ENCODE measurements at places on chromosomes 4 and X.

- DNase-seq: no peak
Observed at GRCh38 chrX:45524296-45524695, 323.6 kb upstream of the DIPK2B start.

- no peak for DNase-seq
Observed at GRCh38 chrX:77070202-77070918, 376.8 kb upstream of the FGF16 start.

- DNase-seq: no peak
Observed at GRCh38 chrX:97538745-97539144, 655.0 kb downstream of the RPA4 start.

DNA sequence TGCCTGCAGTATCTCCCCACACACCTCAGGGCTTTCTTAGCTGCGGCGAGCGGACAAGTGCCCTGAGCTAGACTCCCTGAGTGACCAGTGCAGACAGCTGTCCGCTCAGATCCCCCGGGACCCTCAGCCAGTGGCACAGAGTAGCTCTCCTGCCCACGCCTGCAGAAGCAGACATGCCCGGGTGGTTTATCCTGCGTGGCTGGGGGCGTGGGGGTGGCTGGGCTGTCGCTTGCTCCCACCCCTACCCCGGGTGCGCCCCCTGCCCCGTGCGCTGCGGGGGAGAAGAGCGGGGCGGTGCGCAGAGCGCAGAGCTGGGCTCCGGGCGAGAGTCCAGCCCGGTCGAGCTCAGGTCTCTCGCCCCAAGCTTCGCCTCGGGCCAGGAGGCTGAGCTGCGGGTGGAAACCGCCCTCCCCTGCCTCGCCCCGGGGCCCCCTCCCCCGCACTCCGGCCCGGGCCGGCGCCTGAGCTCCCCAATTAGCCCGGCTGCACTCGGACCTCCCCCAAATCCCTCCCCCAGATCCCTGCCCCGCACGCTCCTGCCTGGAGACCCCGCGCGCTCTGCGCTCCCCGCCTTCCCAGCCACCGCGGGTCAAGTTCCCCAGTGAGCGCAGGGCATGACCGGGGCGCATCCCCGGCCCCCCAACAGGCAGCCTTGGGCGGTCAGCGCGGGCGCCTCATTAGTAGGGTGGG is 11.7 kb upstream of the SHOX start:
- DNase-seq: peak; percentile 35

- peak; percentile 83 for DNase-seq
Observed at GRCh38 chr4:56240554-56241174, 146.6 kb downstream of the AASDH start.

GRCh38 chrX:154749856-154750255 is 1.0 kb downstream of the GAB3 start:
- DNase-seq: no peak

DNA sequence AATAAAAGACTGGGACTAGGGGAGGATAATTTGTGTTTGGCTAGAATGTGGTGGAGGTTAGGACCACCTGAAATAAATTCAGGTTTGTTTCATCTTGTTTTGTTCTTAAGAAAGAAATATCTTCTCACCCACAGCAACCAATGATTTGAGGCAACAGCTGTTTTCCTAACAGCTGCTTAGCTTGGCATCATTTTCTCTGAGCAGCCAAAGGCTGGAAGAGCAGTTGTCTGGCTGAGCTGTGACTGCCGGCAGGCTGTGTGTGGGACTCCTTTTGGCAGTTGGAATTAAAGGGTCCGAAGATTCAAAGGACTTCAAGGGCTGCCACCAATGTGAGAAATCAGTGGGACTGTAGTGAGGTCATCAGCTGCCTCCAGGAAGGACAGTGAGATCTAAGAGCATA is 5.0 kb downstream of the TRIM75 start:
- DNase-seq: no peak

GRCh38 chrX:150436195-150436594 is 73.1 kb downstream of the MAMLD1 start:
- no peak for DNase-seq

DNA sequence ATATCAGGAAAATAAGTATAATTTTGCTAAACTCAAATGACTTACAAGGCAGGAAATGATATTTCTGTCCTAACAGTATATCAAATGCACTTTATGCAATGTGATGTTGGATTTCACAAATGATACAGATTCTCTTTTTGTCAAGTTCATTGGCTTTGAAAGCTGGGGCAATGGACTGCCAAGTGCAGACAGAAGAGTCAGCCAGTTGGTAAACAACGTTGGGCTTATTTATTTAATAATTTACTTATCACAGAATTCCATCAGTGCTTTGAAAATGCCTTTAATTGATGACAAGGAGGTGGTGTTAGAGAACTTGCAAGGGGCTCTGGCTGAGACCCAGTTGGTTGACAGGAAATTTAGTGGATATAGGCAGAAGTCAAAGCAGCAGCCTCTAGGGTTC is 79.9 kb upstream of the ADGRG2 start:
- DNase-seq: no peak

- DNase-seq: no peak
Observed at GRCh38 chr4:187235456-187236170, 512.0 kb upstream of the FAT1 start.

DNA sequence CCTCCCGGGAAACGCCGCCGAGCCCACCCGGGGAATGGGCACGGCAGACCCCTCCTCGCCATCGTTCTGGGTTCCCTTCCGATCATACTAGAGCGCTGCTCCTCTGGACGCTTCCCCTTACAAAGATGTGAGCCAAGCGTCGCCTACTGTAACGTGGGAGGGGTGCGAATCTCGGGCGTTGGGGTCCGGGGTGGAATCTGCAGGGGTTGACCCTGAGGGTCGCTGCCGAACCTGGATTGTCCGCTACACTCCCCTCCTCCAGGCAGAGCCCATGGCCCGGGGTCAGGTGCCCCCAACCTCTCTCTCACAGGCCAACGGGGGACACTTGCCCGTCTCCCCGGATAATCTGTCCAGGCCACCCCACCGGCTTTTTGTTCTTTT is 13.8 kb downstream of the BCOR start:
- DNase-seq: no peak

GRCh38 chr4:132332932-132333723 is 816.0 kb upstream of the PCDH10 start:
- DNase-seq: no peak

- DNase-seq: no peak
Observed at GRCh38 chrX:107541244-107541643, 87.1 kb upstream of the PRPS1 start.

DNA sequence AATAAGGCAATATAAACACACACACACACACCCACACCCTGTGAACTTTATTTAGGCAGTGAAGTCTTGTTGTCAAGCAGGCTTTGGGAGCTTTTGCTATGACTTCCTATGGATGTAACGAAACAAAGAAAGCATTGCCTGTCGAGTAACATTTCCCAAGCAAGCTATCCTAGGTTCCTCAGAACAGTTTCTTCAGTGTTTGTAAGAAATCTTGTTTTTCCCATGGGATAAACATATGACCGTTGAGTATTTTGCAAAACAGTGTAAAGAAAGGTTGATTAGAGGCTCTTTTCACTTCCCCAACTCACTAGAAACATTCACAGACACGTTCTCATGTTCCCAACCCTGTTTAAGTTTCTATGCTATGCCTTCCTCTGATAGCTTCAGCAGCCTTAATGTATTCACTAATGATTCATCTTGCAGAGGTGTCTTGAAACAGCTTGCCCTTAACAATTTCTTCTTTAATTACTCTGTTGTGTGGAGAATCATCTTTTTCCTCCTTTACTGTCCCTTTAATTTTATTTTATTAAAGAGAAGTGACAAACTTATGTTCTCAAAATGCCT is 1947.1 kb upstream of the TENM3 start:
- DNase-seq: no peak

- DNase-seq: no peak
Observed at GRCh38 chr4:67328393-67328792, 216.9 kb downstream of the CENPC start.

DNA sequence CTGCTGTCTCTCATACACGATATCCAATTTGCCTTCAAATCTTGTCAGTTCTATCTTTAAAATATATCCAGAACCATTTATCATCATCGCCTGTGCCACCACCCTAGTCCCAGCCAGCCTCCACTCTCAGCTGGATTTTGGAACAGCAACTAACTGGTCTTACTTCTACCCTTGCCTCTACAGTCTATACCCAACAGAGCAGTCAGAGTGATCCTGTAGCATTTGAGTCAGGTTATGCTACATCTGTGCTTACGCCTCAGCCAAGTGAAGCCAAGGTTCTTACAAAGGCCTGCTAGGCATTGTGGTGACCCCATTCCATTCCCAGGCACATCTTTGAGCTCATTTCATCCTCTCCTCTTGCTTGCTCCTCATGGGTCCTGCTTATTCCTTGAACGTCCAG is 95.7 kb upstream of the ACSL1 start:
- DNase-seq: no peak

DNA sequence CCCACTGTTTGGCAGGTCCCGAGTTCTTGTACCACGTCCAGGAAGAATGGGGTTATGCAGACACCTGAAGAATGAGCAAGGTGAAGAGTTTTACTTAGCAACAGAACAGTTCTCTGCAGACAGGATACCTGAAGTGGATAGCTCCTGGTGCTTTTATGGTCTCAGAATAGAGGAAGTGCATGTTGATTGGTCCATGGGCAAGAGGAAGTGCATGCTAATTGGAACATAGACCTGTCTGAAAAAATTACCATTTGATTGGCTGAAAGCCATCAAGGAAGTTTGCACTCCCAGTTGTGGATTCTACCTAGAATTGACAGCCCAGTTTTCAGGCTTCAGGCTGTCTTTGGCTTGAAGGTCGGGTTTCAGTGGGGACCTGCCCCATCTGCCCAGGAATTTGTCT is 887.5 kb downstream of the FAT4 start:
- DNase-seq: no peak

DNA sequence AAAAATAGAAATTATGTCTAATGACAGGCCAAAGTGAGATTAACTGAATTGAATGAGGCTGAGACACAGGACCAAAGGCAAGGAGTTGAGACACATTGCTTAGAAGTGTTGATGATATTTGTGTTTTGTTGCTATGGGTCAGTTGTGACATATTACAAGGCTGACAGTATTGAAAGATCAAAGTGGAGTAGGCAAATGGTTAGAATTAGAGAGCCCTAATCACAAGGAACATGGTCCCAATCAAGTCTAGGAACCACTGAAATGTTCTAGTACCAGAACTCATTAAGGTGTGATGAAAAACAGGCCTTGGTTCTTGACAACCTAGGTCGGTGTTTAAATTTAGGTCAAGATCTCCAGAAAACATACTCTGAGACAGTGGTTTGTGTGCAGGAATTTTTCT is 896.3 kb upstream of the HS3ST1 start:
- no peak for DNase-seq

GRCh38 chrX:107709266-107709806 is 66.3 kb downstream of the TSC22D3 start:
- no peak for DNase-seq

DNA sequence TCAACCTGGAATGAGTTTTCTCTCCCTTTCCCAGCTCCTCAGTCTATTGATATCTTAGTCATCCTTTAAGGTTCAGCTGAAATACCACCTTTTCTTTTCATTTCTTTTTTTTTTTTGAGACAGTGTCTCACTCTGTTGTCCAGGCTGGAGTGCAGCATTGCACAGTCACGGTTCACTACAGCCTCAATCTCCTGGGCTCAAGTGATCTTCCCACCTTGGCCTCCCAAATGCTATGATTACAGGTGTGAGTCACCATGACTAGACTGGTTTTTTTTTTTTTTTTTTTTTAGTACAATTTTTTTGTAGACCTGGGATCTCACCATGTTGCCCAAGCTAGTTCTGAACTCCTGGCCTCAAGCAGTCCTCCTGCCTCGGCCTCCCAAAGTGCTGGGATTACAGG is 28.9 kb downstream of the AFF1 start:
- peak; percentile 68 for DNase-seq

DNA sequence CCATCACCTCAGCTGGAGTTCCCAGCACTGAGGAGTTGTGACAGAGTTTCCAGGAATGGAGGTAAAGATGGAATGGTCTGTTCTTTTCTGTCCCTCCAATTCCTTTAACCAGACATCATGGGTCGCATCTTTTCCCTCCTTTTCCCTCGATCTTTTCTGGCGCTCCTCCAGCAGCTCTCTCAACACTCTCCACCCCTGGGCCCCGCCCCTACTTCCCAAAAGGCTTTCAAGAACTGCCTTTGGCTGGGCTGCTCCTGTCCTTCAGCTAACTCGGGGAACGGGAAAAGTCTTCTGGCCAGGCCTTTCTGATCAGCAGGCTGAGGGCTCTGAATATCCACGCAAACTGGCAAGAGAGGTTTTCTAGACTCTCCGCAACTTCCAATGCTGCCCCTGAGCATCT is 34.0 kb downstream of the UTP14A start:
- no peak for DNase-seq

GRCh38 chrX:53678667-53679066 is 7.9 kb downstream of the HUWE1 start:
- DNase-seq: no peak

- no peak for DNase-seq
Observed at GRCh38 chr4:163164110-163164509, 2.6 kb downstream of the NAF1 start.

- no peak for DNase-seq
Observed at GRCh38 chr4:143616771-143617170, 83.7 kb downstream of the FREM3 start.

DNA sequence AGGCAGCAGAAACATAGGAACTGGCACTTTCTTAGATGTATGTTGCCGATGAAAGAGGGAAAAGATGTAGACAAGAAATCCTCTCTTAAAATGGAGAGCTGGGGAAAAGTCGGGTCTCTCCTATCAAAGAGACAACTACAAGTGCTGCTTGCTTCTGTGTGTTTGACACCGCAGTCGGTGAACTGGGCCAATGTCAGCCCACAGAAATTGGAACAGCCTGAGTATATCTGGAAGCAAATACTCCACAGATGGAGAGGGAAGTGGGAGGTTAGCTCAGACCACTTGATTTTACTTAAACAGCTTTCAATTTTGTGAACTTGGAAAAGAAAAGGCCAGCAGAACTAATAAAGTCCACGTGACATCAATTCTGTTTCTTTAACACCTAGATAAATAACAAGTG is 230.9 kb upstream of the FAT1 start:
- DNase-seq: no peak

DNA sequence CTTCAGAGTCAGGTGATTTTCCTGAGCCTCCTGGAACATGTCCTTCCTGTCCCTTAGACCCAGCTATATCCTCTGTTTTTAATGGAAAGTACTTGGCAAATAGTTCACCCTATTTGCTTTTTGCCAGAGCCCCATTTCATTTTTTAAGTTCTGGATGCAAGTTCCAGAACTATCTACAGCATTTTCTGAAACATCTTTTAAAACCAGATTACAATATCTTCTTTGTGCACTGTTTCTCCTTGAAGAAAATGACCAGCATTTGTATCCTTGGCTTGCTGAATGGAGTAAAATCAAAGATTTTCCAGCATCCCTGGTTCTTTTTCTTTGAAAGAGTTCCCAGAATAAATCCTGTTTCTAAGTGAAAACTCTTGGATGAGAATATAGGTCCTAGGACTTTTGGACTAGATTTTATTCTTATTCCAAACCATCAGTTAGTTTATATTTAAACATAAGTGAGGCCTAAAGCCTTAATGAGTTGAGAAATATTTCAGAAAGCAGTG is 224.3 kb downstream of the ANK2 start:
- DNase-seq: no peak

- no peak for DNase-seq
Observed at GRCh38 chrX:37331546-37331945, 17.6 kb upstream of the PRRG1 start.

GRCh38 chrX:149982310-149982709 is 44.0 kb upstream of the EOLA2 start:
- no peak for DNase-seq
